ENCODE measurements at places on chromosomes 2 and 18.

- no peak for DNase-seq
Observed at GRCh38 chr18:59468821-59469220, 109.8 kb upstream of the LMAN1 start.

GRCh38 chr2:65130664-65131175 is 814 bp upstream of the RAB1A start:
- no peak for DNase-seq

DNA sequence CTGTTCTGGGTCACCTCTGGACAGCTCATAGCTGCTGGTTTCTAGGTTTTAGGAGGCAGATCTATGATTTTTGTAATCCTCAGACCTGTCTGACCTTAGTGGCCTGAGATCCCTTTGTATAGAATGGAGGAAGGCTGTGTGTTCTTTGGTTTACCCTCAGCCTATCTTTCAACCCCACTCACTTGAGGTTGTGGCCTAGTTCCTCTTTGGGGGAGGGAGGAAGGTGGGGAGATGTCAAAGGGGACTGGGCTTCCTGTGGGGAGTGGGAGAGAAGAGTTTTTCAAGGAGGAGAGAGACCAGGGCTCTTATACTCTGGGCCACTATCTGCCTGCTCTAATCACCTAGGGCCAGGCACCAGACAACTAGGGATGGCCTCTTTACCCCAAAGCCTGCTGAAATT is 28.5 kb downstream of the SEMA4F start:
- DNase-seq: no peak

GRCh38 chr2:202071107-202071506 is 1.9 kb upstream of the KIAA2012 start:
- no peak for DNase-seq

DNA sequence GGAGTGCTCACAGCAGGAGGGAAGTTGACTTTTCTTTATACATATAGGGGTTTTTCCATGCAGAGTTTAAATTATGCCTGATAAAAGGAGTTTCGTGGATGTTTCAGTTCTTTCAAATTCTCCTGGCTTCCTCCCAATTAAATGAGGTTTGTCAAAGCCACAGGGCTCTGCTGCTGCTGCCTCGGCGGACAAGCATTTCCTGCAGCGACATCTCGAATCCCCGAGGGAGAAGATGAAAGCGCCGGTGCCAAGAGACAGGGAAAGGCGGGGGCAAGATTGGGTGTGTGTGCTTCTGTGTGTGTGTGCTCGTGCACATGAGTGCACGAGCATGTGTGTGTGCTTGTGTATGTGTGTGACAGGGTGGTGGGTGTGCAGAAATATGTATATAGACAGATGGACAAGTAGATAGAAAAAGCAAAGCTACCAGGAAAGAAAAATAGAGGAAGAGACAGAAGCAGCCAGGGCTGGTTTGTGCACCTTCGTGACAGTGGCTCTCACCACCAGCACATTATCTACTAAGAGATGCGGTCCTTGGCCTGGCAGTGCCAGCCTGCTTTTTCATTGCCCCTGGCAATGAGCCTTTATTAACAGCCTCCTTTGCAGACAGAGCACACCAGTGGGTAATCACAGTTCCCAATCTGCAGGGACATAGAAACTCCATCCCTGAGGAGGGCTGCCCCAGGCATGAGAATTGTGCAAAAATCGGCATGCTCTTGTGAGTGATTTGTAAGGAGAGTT is 76.2 kb downstream of the CDK15 start:
- peak; percentile 9 for DNase-seq

DNA sequence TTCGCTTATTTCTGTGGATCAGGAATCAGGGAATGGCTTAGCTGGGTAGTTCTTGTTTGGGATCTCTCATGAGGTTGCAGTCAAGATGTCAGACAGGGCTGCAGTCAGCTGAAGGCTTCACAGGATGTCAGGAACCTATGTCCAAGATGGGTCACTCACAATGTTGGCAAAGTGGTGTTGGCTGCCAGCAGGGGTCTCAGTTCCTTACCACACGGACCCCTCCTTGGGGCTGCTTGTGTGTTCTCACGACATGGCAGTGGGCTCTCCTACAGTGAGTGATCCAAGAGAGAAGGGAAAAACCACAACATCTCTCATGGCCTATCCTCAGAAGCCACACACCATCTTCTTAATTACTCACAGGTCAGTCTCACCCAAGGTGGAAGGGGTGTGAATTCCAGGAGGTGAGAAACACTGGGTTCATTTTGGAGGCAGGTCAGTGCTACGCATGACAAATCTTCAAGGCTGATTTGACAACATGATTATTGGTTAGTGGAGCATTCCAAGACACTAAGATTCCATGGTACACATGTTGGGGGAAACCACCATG is 1.3 kb upstream of the ANTXR1 start:
- DNase-seq: no peak

DNA sequence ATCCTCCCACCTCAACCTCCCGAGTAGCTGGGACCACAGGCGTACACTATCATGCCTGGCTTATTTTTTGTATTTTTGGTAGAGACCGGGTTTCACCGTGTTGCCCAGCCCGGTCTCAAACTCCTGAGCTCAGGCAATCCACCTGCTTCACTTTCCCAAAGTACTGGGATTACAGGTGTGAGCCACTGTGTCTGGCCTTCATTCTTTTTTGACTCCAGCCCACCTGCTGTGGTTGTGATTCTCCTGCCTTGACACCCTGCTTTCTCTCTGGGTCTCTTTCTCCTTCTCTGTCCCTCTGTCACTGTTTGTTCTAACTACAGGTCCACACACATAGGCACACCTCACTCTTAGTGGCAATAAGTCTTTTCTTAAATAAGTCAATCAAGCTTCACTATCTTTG is 85.3 kb downstream of the FTCDNL1 start:
- no peak for DNase-seq

DNA sequence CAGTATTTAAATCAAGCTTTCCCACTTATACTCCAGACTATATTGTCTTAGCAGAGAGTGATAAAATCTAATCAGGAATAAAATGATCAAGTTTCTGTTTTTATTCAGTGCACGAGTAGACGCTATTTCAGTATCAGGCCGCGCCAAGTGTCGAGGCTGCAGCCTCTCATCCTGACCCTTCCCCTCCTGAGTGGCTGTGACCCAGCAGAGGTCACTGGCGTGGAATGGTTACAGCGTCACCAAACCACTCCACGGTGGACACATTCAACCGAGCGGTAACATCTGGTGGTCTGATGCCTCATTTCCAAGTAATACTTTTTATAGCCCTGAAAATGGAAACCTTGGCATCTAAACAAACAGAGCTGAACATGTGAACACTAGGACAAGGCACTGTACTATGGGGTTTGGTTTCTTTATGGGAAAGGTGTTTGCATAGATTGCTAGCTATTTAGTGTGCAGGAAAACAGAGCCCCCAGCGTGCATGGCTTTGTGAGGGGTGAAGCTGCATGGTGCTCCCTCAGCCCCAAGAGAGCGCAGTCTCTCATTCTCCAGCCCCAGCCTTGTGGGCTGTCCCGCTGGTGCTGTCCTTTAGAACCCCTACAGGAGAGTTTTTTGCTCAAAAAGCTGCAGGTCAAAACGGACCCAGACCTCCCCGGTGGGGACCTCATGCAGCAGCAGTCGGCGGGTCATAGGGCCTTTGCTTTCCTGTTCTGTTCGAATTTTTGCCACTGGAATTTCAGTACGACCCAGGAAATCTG is 28.4 kb downstream of the FAM228A start:
- DNase-seq: no peak

GRCh38 chr2:235142601-235143000 is 190.8 kb downstream of the SH3BP4 start:
- DNase-seq: no peak

DNA sequence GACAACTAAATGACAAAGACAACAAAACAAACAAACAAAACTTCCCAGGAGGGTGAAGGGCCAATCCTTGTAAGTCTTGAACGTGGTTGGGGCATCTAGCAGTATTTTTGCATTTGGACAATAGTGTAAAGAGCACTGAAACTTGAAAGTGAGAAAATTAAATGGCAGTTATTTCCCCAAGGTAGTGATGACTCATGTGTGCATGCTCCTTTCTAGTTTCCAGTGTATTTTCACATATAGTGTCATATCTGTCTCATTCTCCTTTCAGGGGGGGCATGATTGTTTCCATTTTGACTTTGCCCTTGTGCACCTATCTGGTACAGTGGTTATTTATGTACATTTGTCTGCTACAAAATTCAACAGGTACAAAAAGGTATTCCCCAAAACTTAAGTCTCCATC is 39.5 kb downstream of the CERS6 start:
- peak; percentile 22 for DNase-seq

GRCh38 chr2:196565106-196565765 is 74.3 kb upstream of the CCDC150 start:
- no peak for DNase-seq

- no peak for DNase-seq
Observed at GRCh38 chr2:193276560-193276959, 1081.8 kb upstream of the TMEFF2 start.

DNA sequence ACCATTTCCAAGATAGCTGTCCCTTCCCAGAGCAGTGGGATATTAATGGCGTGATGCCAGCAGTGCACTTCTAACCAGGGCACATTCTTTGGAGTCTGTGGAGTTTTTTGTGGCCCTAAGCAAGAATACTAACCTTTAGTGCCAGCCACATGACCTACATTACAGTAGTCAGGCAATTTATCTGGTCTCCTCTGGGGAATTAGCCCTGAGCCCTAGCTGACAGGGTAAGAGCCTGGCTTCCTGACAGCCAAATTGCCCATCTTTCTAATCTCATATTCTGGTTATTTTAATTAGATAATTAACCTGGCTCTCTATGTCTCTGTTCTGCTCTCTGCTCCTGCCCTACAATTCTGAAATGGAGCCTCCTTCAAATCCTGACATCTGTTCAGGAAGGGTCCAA is 5.2 kb downstream of the PFN4 start:
- DNase-seq: no peak

GRCh38 chr2:106105151-106105922 is 88.8 kb downstream of the UXS1 start:
- DNase-seq: no peak

DNA sequence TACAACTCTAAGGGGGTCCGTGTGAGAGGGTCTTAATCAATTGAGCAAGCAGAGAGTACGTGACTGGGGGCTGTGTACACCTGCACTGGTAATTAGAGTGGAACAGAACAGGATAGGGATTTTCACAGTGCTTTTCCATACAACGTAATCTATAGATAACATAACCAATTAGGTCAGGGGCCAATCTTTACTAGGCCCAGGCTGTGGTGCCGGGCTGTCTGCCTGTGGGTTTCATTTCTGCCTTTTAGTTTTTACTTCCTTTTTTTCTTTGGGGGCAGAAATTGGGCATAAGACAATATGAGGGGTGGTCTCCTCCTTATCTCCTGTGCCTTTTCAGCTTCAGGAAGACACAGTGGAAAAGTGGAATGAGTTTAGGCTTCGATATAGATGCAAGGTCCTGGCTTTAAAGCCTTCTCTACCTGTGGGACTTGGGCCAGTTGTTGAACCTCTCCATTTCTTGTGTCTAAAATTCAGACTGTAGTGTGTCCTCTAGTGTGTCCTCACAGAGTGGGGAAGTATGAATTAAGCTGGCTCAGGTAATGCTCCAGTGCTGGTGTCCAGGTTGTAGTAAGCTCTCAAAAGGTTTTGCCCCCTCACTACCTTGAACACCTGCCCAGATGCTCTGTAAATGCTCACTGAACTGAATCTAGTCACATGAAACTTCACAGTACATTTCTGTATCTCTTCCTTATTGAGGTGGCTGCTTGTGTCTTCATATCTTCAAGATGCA is 422.8 kb downstream of the SETBP1 start:
- DNase-seq: no peak

GRCh38 chr2:141384676-141385075 is 746.1 kb downstream of the LRP1B start:
- no peak for DNase-seq

GRCh38 chr2:144443837-144444817 is 75.8 kb downstream of the ZEB2 start:
- no peak for DNase-seq

- DNase-seq: no peak
Observed at GRCh38 chr2:23053601-23054000, 331.4 kb upstream of the KLHL29 start.

DNA sequence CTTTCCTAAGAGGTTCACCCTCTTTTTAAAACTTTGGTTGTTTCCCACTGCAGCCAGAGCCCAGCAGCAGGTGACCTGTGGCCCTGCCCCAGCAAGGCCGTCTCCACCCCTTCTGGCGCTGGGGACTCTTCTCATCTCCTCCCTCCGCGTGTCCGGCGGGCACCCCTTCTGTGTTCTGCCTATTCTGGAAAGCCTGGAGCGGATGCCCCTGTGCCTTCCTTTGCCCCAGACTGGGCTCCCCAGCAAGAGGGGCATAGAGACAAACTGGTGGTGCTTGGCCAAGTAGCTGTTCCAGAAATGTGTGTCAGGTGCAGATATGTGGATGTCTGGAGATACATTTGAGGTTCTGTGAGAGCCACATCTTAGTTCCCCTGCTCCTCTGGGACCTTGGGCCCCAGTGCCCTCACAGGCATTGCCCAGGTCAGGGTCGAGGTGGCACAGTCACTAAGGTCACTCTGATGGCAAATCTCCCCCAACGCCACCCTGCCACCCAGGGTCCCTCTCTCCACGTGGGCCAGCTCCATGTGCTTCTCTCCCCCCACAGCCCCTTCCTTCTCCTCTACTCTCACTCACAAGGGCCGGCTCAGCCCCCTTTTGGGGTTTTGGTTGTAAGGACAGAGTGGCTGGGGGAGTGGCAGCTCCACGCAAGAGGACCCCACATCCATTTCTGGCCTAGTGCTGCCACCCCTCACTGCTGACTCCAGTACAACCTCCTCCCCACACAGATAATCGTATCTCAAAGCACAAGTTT is 35.5 kb upstream of the TAF1B start:
- no peak for DNase-seq

DNA sequence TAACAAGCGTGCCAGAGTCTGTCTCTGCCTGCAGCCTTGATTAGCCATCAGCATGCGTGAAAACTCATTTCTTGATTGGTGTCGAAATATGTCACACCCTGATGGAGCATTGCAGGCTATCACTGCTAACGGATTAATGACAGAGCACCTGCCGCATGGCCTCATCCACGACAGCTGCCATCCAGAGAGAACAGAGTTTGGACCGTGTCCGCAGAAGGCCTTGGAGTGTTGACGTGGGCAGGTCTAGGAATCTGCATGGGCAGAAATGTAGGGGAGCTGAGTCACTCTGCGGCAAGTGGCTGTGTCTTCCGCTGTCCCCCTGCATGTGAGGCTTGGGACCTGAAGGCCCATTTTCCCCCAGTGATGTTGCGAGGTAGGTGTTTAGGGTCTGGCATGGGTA is 43.0 kb downstream of the KLHL29 start:
- DNase-seq: no peak

DNA sequence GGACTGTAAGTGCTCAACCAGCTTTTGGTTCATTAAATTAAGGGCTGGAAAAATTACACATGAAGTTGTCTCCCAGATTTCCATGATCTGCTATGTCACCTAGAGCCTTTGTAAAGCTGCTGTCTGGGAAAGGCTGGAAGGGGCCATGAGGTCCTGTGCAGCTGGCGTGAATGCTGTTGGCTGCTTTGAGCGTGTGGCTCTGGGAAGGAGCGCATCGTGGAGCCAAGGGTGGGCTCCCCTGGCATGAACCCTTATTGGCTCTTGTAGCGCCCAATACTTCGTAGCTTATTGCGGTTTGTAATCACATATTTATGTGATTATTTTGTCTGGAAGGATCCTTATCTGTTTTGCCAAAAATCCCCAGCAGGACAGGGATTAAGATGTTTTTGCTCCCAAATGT is 70.5 kb upstream of the LMAN1 start:
- no peak for DNase-seq

- peak; percentile 8 for DNase-seq
Observed at GRCh38 chr2:59301466-59302402, 1060.6 kb upstream of the FANCL start.

All from stimulated activated CD4-positive, alpha-beta T cell treated with anti-CD3 and anti-CD28 coated beads, Interleukin-15, amount 100 ng/mL, for 24 hours (primary cell).